ENCODE measurements at places on chromosomes 7 and 10. TPM values are rescaled to one million over a fixed set of nuclear protein-coding genes. Genes with fewer than 3 reads are reported as not detected.

DNA sequence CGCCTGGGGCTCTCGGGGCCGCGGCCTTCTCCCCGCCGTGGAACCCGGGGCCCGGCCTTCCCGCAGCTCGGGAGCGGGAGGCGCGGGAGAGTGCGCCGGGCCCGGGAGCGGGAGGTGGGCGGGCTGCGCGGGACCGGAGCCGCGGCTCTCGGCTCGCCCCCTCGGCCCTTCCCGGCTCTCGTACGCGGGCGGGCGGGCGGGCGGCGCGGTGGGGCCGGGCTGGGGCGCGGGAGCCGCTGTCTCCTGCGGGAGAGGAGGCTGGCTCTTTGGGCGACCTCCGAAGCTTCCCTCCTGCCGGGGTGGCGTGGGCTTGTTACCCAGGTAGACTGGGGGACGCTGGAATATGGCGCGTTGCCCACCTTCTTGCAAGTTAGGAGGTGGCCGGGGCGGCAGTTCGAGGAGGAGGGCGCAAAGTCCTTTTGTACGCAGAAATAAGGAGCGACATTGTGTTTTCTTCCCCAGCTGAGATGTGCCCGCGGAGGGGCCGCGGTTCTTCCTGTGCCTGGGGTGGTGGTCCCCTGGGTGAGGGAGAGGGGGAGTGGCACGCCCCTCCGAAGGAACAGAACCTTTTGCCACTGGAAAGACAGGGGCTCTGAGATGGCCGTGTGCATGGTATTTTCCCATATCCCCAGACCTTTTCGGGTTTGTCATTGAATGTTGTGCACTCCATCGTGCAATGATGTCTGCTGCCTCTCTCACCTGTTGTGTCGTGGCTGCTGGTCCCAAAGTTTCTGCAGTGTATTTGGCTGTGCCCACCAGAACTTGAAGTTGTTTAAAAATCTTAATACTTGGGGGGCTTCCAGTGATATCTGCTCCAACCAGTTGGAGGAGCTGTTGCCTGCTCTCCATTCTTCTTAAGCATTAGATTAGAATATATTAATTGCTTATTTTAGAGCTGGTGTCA, 844 bp downstream of the NRF1 start:
- DNase-seq = peak; percentile 43

DNA sequence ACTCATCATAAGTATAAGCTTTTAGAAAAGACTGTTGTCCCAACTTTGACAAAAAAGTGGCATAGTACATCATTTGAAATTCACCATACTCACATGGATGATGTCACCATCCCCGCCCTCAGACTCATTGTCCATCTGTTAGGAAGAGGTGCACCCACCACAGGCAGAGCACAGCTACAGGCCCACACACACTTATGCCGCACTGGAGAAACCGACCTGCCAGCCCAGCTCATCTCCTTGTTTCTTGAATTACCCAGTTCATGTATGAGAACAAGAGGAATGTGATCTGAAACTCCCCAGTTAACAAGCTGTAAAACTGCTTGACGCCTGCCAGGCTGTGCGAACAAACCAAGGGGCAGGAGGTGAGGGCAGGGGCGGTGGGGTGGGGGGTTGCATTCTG, 312.0 kb downstream of the DPP6 start:
- no peak for DNase-seq

The SPDYE1 gene
- under 0.01 TPM for total RNA-seq

DNA sequence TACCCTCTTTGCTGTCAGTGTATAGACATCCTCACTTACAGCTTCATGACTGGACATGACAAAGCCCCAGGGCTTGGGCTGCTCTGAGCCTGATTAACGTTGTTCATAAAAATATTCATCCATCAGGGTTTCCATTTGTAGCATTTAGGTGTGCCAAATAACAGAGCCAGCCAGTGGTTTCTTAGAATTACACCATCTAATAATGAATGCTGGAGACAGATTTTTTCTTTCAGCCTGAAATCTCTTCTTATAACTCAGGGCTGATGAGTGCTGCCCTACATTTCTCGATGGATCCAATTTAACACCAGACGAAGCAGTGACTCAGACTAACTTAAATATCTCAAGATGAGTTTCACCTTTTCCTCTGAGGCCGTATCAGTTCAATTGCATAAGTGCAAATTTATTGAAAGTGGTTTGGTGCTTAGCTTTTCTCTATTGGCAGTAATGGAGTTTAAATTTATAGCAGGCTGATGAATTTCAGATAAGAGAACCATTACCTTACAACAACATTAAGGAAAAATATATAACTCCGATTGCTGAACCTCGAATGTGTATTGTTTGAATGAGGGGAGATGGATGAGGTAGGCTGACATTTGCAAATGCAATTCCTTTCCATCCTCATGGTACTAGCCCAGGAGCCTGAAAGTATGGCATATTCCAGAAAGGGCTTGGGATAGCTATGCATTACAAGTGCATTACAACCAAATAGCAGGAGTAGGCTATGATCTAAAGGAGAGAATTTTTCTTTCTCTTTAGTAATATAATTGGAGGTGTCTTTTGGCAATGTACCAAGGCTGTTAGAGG, 900.6 kb downstream of the KCNMA1 start:
- no peak for DNase-seq

- no peak for DNase-seq
Measured at GRCh38 chr7:1112109-1112508, 24.2 kb downstream of the GPER1 start.

- no peak for DNase-seq
Measured at GRCh38 chr10:8817299-8817698, 762.8 kb downstream of the GATA3 start.

DNA sequence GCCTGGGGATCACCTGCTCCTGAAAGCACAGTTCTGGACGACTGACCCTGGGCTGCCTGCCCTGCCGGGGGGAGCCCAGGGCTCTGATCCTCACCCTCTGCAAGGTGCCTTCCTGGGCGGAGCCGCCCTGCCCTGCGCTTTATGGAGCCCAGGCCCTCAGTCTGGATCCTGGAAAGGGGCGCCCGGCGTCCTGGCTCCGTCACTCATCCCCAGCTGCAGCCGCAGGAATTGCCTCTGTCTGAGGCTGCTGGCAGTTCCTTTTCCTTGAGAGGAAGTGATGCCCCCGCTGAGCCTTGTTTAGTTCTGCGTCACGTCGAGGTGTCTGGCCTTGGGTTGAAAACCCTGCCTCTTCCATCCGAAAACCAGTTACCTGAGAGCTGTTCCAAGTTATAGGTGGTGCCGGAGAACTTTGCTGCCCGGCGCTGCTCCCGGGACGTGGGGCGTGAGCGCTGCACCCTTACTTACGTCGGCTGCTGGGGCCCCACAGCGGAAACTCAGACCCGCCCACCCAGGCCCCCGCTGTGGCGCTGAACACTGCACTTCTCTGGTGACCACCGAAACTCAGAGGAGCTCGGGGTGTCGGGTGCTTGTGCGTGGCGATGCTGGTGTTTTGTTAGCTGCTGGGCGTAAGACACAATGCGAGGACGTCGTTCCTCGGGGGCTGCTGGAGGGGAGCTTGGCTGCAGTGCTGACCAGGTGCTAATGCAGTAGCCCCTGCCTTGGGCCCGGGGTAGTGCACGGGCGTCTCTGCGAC, 5.4 kb downstream of the MAFK start:
- no peak for DNase-seq

The SPDYE2B gene
- total RNA-seq = not detected

DNA sequence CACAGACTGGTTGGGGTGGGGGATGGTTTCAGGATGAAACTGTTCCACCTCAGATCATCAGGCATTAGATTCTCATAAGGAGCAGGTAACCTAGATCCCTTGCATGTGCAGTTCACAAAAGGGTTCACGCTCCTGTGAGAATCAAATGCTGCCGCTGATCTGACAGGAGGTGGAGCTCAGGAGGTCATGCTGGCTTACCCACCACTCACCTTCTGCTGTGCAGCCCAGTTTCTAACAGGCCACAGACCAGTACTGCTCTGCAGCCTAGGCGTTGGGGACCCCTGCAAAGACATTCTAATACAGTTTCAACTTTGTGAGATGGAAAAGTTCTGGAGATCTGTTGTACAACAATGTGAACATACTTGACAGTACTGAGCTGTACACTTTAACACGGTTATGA, 39.9 kb downstream of the STRA8 start:
- DNase-seq = no peak

Measured in fibroblast of lung (primary cell).